ENCODE measurements at places on chromosomes 2 and 18.

GRCh38 chr2:181465676-181466375 is 8.6 kb downstream of the ITGA4 start:
- DNase-seq = peak; percentile 47

DNA sequence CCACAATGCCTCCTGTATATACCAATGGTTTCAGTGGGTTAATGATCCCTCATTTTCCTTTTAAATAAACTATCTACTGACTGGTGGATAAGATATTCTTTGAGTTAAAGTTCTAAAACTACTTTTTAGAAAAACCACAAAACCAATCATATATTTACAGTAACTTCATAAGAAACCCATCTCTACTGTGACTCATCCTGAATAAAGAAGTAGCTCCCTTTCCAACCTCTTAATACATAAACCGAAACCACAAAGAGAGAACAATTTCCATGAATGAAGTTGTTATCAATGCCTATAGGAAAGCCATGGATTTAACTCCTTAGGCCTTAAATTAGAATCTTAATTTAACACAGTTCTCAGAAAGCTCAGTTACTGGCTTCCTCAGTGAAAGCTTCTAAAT is 227.0 kb upstream of the SMAD7 start:
- DNase-seq = peak; percentile 86

- DNase-seq = peak; percentile 87
Measured at GRCh38 chr2:207223051-207223450, 57.3 kb upstream of the KLF7 start.

DNA sequence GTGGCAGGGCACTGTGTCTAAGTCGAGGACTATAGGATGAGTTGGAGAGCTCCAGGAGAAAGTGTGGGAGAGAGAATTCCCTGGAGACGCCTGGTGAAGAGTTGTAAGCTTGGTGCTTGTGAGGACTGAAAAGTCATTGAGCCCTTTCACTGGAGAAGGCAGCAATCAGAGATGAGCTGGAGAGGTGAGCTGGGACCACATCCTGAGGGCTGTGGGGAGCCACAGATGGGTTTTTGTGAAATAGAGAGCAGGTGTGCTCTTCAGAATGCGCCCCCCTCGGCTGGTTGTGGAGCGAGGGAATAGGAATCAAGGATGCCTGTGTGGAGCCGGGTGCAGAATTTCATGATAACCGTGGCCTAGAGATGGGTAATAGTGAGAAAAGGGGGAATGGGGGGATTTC is 224.3 kb downstream of the KLHL29 start:
- DNase-seq = no peak

- peak; percentile 88 for DNase-seq
Measured at GRCh38 chr2:46909771-46910419, 5.7 kb downstream of the MCFD2 start.

DNA sequence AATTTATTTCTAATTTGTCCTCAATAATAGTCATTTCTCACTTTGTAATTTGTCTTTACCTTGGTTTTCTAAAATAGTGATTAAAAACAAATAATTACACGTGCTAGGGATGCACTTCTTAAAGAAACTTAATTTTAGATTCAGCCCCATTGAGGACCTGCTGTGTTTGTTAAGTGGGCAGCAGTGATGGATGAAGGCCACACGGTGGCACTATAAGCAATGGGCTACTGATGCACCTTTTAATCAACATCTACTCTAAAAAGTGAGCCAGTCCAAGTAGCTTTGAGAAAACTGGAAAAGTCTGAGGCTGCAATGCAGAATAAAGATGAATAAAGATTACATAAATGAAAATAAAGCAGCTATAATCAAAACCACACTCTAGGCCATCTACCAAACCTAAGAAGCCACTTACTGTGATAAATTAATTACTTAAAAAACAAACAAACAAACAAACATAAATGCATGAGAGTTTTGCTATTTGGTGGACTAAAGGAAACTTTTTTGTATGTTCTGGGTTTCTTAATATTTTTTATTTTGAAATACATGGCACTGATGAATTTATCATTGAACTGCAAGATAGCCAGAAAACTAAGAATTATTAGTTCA is 89.3 kb downstream of the PDE11A start:
- peak; percentile 71 for DNase-seq

DNA sequence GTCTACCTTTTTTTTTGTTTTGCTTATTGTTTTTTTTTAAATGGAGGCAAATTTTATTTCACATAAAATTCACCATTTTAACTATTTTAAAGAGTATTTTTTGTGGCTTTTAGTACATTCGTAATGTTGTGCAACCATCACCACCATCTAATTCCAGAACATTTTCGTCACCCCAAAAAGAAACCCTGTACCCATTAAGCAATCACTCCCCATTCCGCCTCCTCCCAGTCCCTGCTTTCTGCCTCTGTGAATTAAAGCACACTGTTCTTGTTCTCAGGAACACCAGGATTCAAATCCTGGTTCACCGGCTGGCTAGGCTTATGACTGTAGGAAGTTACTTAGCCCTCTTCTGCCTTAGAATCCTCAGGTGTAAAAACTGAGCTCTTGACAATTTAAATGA is 36.9 kb upstream of the EPAS1 start:
- DNase-seq = no peak

- no peak for DNase-seq
Measured at GRCh38 chr2:127577973-127578372, 42.5 kb downstream of the MYO7B start.

- no peak for DNase-seq
Measured at GRCh38 chr2:38384338-38384737, 7.3 kb upstream of the ATL2 start.

- DNase-seq = no peak
Measured at GRCh38 chr2:100352521-100352920, 30.2 kb upstream of the LONRF2 start.

- DNase-seq = peak; percentile 81
Measured at GRCh38 chr2:43311276-43311675, 84.9 kb upstream of the ZFP36L2 start.

GRCh38 chr2:203533676-203534591 is 1.2 kb downstream of the RAPH1 start:
- peak; percentile 78 for DNase-seq

GRCh38 chr18:42141439-42141838 is 186.4 kb downstream of the PIK3C3 start:
- peak; percentile 2 for DNase-seq

GRCh38 chr2:102251042-102251848 is 60.1 kb upstream of the IL1RL1 start:
- no peak for DNase-seq

- DNase-seq = no peak
Measured at GRCh38 chr2:65901756-65902155, 469.4 kb upstream of the SPRED2 start.

GRCh38 chr18:24031318-24031717 is 16.8 kb downstream of the TTC39C start:
- no peak for DNase-seq

DNA sequence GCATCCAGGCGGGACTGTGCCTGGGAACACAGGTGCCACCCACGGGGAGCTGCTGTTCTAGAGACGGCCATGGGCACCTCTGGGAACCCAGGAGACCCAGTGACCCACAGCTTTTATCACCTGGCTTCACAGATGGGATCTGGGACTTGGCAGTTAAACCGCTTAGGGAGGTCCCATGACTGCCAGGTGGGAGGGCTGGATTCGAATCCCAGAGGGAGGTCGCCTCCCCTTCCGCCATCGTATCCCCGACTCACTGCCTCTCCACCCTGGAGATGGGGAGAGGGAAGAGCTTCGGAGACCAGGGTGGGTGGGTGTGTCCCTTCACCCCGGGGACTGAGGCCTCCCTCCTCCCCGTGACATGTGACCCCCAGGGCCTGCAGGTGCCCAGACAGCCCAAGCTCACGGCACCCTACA is 169.4 kb downstream of the RTP5 start:
- no peak for DNase-seq

GRCh38 chr2:177383935-177384334 is 8.6 kb upstream of the AGPS start:
- DNase-seq = no peak

GRCh38 chr2:161273038-161273760 is 35.0 kb upstream of the PSMD14 start:
- DNase-seq = peak; percentile 72

- DNase-seq = peak; percentile 13
Measured at GRCh38 chr18:12278215-12278671, 24.1 kb downstream of the CIDEA start.

DNA sequence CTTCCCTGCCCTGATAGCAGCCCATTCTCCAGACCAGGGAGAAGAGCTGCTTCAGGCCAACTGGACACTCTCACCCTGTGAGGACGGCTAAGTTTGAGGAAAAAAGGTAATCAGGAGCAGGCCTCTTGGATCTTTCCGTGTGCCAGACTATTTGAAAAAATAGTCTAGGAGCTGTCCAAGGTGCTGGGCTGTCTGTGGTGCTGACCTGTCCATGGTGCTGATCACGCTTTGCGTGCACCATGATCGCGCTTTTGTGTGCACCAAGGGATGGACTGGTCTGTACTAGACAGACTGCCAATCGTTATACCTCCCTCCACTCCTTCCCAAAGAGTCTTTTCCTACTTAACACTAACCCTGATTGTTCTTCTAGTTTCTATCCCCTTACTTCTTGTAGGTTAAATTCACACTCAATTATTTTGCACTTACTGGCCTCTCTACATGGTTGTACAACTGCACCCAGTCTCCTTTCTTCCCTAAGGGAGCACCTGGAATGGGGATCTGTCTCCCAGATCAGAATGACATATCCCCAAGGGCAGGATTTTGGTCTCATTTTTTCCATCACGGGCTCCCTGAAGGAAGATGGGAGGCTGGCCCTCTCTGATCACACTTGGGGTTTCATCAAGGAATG is 295.4 kb downstream of the CELF4 start:
- DNase-seq = peak; percentile 52

DNA sequence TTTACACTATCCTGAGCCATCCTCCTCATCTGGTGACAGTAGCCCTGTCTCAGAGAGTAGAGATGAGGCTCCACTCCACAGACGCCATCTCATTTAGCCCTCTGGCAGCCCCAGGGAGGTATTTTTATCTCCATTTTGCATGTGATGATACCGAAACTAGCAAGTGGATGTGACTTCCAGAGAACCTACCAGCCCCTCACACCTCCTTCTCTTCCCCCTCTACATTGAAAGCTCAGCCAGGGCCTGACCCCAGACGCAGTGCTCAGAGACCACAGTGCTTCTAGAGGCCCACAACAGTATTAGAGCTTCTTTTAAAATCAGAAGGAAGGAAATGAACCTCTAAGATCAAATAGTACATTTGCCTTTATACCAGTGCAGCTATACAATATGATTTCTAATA is 8.3 kb downstream of the GYPC start:
- DNase-seq = no peak

DNA sequence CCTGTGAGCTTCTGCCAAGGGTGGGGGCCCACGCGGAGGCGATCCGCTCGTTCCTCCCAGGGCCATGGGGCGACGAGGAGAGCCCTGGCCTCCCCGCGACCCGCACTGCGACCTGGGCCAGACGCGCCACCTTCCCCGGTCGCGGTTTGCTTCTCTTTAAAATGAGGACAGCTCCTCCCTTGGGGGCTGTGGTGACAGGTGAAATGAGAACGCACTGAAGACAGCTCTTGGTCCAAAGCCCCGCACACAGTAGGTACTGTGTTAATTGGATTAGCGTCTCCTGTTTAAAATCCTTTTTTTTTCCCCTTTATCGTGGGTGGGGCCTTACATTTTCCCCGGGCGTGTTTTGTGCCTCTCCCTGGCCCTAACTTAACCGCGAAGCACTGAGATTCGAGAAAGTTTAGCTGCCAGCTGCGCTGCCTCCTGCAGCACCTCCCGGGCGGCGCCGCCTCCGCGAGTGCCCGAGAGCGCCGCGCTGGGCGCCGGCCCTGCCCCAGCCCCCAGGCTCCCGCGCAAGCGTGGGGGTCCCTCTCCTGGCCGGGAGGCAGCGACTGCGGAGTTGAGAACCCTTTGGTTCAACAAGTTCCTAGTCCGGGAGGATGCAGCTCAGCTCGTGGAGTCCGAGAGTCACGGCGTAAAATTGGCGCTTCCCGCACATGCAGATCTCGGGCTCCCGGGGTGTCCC is 1.1 kb downstream of the HPCAL1 start:
- peak; percentile 56 for DNase-seq

DNA sequence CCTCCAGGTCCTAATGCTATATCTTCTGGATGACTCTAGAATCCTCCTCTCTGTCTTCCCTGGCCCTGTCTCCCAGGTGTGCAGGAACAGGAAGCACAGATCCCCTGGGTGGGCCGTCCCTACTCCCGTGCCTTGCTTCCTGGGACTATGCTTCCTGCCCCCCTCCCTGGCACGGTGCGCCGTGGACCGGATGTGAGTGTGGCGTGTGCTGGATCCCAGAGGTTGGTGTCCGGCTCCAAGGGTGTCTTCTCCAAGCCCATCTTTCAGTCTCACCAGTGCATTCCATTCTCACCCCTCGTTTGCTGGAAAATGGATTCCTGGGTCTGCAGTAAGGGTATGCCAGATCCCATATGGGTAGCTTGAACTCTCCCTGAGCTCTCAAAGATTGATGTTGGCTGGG is 144.4 kb upstream of the TWIST2 start:
- DNase-seq = no peak

DNA sequence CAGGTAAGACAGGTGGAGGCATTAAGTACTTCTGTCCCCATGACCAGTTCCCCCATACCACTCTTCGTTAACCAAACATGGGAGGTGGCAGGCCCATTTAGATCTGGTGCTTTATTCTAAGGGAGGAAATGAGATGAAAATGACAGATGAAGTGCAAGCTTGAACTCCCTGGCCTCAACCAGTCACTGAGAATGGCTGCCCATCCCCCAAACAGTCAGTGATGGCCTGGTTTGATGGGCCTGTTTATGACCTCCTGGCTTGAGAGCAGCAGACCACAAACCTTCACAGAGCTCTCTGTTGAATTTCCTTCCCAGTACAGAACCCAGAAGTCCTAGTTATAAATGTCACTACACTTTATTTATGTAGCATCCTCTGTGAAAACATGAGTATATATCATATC is 31.1 kb downstream of the EPAS1 start:
- no peak for DNase-seq

DNA sequence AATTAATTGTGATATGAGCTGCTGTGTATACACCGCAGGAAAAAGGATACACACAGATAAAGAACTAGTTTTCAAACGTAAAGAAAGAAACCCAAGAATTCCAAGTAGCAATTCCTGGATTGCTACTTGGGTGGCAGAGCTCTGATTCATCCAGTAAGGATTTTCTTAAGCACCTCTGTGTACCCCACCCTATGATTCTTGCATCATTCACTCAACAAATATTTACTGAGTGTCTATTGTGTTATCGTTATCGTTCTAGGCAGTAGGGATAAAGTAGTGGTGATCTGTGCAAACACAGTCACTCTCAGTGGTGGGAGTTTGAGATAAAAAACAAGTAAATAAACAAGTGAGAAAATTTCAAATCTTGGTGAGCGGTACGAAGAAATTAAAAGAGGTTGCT is 4.9 kb upstream of the TMEM200C start:
- peak; percentile 75 for DNase-seq

Measured in IMR-90 (cell line).